ENCODE measurements at places on chromosomes 7 and 10. TPM values are rescaled to one million over a fixed set of nuclear protein-coding genes. Genes with fewer than 3 reads are reported as not detected.

- DNase-seq, result no peak
Observed at GRCh38 chr7:39688611-39689480, 65.5 kb downstream of the RALA start.

The GJD4 gene
- total RNA-seq, result not detected

DNA sequence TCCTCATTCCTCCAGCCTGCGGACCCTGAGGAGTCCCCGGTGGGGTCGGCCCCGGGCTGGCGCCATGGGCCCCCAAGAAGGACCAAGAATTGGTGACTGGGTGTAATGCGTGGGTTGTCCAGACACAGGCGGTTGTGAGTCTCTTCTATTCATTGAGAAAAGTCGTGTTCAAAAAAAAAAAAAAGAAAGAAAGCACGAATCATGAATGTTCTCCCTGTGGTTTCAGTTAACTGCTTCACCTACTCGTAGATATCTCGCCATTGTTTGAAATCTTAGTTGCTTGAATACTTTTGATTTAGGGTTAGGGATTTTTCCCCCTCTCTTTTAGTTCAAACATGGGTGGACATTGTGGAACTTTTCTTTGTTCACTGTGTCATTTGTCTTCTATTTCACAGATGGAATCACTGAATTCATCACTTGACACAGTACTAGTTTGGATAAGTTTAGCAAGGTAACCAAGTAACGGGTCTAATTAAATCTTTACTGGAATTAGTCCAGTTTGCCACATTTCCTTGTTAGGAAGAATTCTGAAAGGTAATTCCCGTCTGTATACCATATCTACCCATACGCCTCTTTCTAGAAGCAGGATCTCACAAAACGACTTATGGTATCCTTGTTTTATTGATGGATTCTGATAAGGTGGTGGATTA, 775 bp downstream of the STARD3NL start:
- no peak for DNase-seq

GRCh38 chr7:461117-461452, 58.6 kb downstream of the PDGFA start:
- DNase-seq, result no peak

The TMEM139 gene
- total RNA-seq, result 10.9 TPM

- DNase-seq, result no peak
Observed at GRCh38 chr10:45075216-45075615, 74.5 kb downstream of the ZNF22 start.

DNA sequence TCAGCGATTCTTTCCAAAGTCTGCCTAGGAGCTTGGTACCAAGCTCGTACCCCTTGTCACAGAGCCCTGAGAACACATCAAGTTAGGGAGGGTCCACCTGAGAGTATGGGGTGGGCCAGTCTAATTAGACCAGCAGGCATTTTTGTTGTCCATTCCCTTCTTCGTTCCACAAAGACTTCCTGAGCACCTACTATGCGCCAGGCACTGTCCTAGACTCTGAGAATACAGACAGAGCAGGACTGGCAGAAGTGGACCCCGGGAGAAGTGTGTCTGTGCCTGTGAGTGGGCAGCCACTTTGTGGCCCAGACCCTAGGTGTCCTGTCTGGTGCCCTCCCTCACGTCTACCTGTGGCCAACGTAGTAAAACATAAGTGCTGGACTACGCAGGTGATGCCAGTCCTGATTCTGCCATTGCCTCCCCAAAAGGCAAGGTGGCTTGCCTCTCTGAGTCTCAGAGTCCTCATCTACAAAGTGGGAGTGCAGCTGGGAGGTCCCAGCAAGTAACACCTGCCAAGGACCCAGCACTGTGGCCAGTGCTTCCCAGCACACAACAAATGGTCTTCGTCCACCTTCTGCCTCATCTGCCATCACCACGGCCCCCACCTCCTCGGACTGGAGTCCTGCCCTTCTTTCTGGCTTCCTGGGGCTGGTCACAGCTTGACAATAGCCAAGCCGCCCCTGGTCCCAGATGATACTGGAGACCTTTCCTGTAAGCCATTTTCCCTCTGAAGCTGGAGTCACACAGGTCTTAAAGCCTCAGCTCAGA, 54.3 kb upstream of the DUSP5 start:
- DNase-seq, result peak; percentile 27

- no peak for DNase-seq
Observed at GRCh38 chr10:100836891-100837290, 75.9 kb upstream of the SLF2 start.

DNA sequence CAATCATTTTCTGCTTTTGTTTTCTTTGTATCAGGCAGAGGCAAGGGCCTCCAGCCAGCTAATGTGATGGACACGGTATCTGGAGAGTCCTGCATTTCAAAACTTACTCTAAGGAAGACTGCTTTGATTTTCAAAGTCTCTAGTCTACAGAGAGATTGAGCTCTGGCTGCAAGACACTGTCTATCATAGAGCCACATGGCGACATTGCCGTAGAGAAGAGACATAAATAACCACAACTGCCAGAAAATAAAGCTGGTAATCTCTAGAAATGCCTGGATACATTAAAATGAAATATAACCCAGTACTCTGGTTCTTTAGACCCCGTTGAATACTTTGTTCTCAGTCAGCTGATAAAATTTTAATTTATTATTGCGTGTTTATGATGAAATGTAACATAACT, 90.8 kb downstream of the OTUD1 start:
- no peak for DNase-seq

DNA sequence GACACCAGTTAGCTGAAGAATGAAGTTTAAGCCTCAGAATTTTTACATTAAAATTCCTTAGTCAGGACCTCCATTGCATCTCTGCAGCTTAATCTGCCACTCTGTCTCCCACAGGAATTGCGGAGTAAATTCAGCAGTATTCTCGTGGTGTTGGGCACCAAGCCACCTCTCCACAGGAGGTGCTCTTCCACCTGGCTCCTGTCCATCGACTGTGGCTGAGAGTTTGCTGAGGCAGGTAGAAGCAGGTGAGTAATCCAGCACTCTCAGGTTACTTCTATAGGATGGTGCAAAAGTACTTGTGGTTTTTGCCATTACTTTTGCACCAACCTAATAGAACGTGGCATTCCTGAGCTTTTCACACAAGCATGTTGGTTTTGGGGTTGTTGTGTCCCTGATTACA, 134.1 kb downstream of the GFRA1 start:
- DNase-seq, result no peak

- no peak for DNase-seq
Observed at GRCh38 chr10:50375051-50375452, 123.7 kb upstream of the ASAH2 start.

DNA sequence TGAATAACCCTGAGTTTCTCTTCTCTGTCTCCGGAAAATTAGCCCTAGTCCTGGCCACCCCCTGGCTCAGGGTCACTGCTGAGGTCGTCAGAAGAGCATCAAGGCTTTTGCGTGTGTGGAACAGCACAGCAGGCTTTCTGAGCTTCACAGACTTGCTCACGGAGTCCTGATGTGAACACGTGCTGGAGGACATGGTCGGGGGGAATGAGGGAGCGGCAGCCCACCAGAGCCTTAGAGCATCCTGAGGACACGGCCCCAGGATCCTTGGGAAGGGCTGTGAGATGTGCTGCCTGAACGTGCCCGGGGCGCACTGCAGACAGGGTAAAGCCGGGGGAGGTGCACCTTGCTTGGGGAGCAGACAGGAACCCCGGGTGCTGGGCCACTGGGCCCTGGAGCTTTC, 28.8 kb downstream of the TMEM120A start:
- DNase-seq, result no peak

- DNase-seq, result no peak
Observed at GRCh38 chr10:49200854-49201253, 12.7 kb upstream of the TMEM273 start.

- no peak for DNase-seq
Observed at GRCh38 chr7:93843260-93843659, 47.3 kb downstream of the TFPI2 start.

GRCh38 chr10:624605-625332, 64.7 kb downstream of the DIP2C start:
- peak; percentile 86 for DNase-seq

DNA sequence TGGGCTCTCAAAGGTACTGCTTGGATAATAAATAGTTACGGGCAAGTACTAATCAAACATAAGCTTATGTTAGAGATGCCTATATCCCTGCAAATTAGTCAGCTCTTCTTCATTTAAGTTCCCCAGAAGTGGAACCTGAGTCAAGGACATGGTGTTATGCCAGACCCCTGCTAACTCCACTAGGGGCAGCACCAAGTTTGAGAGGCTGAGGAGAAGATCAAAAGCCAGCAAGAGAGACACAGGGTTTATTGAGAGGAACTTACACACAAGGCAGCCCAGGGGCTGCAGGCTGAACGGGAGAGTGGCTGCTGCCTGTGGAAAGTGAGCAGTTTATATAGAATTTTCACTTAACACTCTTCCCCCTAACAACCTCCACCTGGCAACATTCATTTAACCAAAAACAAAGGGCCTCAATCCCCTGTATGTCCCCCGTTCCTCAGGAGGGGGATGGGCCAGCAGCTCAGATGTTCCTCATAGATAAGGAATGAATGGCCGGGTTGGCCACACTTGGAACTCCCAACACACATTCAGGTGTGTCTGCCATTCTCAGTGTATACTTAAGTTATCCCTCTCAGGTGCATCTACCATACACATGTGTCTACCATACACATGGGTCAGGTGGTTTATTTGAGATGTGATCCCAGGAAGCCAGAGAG, 62.6 kb upstream of the GHITM start:
- no peak for DNase-seq

DNA sequence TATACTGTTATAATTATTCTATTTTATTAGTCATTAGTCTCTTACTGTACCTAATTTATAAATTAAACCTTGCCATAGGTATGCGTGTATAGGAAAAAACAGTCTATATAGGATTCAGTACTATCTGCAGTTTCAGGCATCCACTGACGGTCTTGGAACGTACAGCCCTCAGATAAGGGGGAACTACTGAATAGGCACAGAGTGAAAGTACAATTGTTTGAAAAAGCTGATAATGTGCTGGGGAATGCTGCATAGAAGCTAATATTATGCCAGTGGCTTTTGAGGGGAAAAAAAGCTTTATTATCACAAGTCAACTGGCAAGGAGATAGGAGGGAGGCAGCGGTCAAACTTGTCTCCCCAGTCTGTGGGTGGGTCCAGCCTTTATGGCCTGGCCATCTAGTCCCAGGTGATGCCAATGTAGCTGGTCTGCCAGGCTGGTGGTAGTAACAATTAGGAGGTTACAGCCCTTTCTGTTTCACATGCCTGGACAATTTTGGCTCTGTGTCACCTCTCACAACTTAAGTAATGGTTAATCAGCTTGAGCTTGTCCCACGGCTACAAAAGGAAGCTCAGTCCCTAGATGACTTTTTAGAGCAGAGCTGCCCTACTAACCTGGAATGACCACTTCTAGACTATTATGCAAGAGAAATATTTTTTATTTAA, 8.3 kb upstream of the FMC1 start:
- no peak for DNase-seq

DNA sequence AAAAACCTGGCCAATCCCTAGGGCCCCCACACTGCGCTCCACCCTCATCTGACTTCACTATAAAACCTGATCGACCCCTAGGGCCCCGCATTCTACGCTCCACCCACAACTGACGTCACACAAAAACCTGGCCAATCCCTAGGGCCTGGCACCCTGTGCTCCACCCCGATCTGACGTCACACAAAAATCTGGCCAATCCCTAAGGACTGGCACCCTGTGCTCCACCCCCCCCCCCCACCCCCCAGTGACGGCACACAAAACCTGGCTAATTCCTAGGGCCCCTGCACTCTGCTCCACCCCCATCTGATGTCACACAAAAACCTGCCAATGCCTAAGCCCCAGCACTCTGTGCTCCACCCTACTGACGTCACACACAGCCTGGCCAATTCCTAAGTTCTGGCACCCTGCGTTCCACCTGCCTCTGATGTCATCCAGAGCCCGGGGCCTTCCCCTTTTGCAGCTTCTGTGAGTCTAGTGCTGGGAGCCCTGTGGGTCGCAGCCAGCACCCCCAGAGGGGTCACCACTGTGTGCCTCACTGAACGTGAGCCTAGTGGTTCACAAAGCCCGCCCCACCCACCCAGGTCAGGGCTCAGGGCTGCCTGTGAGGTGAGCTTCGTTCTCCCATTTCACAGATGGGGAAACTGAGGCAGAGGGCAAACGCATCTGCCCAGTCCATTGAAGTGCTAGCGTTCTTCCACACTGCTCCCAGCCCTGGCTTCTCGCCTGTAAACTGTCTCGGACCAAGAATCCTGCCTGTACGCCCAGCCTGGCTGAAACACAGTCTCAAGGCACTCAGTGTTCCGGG, 40.6 kb downstream of the MICALL2 start:
- DNase-seq, result no peak

- no peak for DNase-seq
Observed at GRCh38 chr7:103150192-103150591, 1.3 kb upstream of the NAPEPLD start.

DNA sequence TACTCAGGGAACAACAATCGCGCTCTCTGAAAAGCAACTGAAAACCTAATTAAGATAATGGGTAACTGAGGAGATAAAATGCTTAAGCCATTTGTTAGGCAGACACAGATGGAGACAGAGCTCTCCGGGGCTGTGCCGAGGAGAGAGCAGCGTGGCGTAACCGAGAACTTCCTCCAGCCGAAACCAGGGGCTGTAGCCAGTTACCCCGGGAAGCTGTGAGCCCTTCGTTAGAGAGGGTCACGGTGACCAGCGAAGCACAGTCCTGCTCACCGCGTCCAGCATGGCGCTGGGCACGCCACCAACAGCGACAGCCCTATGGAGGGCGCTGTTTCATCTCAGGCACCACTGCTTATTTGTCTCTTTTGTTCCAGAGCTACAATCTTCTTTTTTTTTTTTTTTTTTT, 16.1 kb downstream of the PAPOLB start:
- DNase-seq, result no peak

- DNase-seq, result no peak
Observed at GRCh38 chr7:72187179-72187578, 225.0 kb downstream of the CALN1 start.

The TEX36 gene
- total RNA-seq, result not detected

GRCh38 chr7:115070311-115070710, 148.4 kb downstream of the MDFIC start:
- DNase-seq, result no peak

The SFTPA1 gene
- total RNA-seq, result 6.3 TPM

GRCh38 chr7:106986450-106986977, 58.0 kb upstream of the PRKAR2B start:
- no peak for DNase-seq

DNA sequence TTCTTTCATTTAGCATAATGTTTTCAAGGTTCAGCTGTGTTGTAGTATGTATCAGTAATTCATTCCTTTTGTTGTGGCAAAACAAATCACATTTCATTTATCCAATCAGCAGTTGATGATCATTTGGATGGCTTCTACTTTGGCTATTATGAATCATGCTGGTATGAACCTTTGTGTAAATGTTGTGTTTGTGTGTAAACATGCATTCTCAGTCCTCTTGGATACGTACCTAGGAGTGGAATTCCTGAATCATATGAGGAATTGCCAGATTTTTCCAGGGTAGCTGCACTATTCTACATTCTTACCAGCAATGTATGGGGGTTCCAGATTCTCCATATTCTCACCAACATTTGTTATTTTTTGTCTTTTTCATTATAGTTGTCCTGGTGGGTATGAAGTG, 578.5 kb upstream of the MKI67 start:
- no peak for DNase-seq

The HYAL4 gene
- total RNA-seq, result not detected

The CHAT gene
- not detected for total RNA-seq

All from sciatic nerve (tissue), 2 donors.